ENCODE measurements at places on chromosomes 7 and 10. TPM values are rescaled to one million over a fixed set of nuclear protein-coding genes. Genes with fewer than 3 reads are reported as not detected.
A peak's percentile ranks its signal among the peaks of the same experiment; 100 is the strongest.

GRCh38 chr7:144102041-144102440 is 7.3 kb upstream of the OR2A2 start:
- DNase-seq, result no peak

GRCh38 chr7:15174485-15174884 is 271.9 kb upstream of the DGKB start:
- no peak for DNase-seq

- no peak for DNase-seq
Measured at GRCh38 chr10:68007356-68007755, 67.7 kb downstream of the HERC4 start.

GRCh38 chr10:116472891-116473290 is 45.2 kb downstream of the PNLIPRP3 start:
- DNase-seq, result no peak

GRCh38 chr10:26448706-26449435 is 10.7 kb downstream of the APBB1IP start:
- DNase-seq, result peak; percentile 85

DNA sequence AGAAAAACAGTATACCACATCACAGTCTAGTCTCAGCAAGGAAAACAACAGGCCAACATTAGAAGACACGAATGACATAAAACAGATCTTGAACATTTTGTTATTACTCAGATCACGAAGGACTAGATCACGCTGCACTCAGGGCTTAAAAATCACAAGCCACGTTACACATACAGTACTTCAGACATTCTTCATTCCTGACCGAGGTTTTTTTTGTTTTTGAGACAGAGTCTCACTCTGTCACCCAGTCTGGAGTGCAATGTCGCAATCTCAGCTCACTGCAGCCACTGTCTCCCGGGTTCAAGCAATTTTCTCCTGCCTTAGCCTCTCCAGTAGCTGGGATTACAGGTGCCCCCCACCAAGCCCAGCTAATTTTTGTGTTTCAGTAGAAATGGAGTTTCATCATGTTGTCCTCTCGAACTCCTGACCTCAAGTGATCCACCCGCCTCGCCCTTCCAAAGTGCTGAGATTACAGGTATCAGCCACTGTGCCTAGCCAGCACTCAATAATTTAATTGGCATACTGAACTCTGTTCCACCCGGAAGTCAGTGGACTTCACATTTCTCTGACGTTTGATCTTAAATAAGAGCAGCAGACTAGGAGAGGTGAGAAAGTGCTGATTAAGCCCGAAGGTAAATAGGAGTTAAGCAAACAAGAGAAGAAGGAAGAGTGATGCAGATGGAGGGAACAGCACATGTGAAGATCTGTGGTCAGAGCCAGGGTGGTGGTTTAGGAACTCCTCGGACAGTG is 3.5 kb downstream of the AIMP2 start:
- no peak for DNase-seq

- no peak for DNase-seq
Measured at GRCh38 chr10:110717781-110718589, 73.8 kb downstream of the RBM20 start.

- DNase-seq, result peak; percentile 17
Measured at GRCh38 chr7:30322271-30323005, 38.0 kb downstream of the ZNRF2 start.

DNA sequence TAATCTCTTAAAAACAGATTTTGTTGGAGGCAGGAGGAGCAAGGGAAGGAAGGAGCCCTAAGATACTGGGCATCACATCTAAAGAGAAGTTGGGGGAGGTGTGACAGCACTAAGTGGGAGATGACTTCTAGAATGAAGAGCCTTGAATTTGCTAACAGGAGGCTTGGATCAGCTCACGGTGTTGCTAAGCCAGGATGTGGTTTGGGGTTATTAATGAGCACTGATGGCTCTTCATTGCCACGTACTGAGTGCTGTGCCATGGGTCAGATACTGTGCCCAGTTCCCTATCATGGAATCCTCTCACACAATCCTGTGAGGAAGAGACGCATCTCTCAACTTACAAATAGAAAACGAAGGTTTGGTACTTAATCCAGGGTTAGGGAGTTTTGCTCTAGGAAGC is 78.5 kb downstream of the C7orf25 start:
- DNase-seq, result no peak

- DNase-seq, result no peak
Measured at GRCh38 chr10:17453035-17453372, 1.4 kb downstream of the ST8SIA6 start.

- no peak for DNase-seq
Measured at GRCh38 chr10:99304862-99305229, 24.3 kb upstream of the CNNM1 start.

DNA sequence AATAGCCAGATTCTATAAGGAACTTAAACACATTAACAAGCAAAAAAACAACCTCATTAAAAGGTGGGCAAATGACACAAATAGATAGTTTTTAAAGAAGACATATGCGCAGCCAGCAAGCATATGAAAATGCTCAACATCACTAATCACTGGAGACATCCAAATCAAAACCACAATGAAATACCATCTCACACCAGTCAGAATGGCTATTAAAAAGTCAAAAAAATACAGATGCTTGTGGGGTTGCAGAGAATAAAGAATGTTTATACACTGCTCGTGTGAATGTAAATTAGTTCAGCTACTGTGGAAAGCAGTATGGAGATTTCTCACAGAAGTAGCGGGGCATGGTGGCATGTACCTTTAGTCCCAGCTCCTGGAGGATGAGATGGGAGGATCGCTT is 164.0 kb downstream of the CHRM2 start:
- DNase-seq, result no peak

DNA sequence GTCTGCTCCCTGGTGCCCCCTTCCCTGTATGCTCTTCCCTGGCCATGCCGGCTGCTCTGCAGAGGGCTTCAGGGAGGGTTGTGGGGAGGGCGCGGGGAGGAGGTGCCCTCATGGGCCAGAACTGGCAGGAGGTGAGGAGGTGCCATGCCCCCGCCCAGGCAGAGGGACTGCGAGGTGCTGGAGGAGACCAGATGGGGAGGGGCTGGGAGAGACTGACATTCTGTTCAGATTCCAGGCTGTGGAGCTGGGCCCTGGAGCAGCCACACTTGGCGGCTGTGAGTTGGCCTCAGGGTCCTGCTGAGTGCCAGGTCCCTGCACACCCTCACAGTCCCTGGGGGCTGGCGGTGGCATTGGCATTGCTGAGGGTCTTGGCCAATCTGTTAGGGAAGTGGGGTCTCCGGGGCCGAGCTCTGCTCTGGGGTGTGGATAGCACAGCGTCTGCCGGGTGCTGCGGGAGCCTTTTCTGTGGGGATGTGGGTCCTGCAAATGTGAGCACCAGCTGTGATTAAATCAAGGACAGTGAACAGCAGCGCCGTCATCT is 25.4 kb downstream of the INPP5A start:
- DNase-seq, result no peak

GRCh38 chr7:36260481-36260880 is 107.4 kb downstream of the EEPD1 start:
- DNase-seq, result no peak

DNA sequence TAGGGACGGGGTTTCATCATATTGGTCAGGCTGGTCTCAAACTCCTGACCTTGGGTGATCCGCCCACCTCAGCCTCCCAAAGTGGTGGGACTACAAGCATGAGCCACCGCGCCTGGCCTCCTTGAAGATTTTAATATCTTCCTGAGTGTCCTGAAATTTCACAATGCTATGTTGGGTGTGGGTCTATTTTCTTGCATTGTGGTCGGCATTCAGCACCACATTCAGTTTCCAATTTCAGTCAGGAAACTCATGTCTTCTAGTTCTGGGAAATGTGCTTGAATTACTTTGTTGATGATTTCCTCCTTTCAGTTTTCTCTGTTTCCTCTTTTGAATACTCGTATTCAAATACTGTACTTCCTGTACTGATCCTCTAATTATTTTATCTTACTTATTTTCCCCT is 49.3 kb upstream of the IL6 start:
- DNase-seq, result peak; percentile 35

- peak; percentile 80 for DNase-seq
Measured at GRCh38 chr10:8088504-8088903, 34.0 kb downstream of the GATA3 start.

GRCh38 chr10:125738206-125738605 is 18.7 kb downstream of the EDRF1 start:
- DNase-seq, result no peak

DNA sequence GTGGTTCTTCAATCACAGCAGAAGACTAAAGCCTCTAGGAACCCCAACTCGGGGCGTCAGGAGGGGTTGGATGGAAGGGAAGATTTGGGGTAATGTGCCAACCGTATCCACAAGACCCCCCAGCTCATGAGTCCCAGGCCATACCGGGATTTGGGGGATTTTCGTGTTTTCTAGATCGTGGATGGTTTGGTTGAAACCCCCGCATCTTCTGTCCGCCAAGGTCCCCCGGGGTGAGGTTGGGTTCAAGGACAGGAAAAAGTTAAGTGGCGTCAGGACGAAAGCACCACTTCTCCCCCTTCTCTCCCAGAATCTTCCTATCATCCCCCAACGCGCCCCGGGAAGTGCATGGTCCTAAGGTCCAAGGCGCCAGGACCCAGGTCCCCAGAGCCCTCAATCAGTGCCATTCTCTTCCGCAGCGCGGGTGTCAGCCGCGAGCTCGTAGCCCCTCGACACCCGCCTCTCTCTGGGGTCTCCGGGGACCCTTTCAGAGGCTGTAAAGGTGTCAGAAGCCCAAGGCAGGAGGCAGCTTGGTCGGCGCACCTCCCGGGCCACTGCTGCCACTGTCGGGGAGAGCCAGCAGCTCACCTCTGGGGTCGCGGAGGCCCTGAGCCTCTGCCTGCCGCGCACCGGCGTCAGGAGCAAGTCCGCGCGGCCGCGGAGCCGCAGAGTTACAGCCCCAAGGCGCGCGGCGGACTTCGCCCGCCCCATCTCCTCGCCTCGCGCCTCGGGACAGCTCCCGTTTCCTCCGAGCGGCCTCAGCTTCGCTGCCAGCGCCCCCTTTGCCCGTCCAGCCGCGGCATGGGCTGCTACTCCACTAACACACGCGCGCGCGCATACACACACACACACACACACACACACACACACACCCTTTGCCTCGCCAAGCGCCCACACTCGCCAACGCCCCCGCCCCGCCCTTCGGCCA is 1.5 kb downstream of the MKX start:
- peak; percentile 29 for DNase-seq

DNA sequence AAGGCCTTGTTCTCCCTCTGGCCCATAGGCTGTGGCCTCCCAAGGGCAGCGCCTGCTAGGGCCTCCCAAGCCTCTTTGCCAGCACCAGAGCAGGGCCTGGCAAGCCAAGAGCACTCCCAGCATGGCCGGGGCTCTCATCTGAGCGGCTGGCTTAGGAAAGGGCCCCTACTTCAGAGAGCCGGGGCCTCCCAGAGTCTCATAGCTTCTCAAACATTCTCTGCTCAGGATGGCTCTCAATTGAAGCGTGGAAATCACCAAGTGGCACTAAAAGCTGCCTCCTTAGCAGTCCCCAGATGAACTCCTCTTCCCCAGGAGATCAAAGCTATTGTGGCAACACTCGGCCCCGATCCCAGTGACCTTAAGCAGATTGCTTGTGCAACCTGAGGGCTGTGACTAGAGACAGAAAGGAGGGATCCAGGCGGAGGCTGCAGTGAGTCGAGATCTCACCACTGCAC is 69.4 kb downstream of the FAM53B start:
- DNase-seq, result no peak

DNA sequence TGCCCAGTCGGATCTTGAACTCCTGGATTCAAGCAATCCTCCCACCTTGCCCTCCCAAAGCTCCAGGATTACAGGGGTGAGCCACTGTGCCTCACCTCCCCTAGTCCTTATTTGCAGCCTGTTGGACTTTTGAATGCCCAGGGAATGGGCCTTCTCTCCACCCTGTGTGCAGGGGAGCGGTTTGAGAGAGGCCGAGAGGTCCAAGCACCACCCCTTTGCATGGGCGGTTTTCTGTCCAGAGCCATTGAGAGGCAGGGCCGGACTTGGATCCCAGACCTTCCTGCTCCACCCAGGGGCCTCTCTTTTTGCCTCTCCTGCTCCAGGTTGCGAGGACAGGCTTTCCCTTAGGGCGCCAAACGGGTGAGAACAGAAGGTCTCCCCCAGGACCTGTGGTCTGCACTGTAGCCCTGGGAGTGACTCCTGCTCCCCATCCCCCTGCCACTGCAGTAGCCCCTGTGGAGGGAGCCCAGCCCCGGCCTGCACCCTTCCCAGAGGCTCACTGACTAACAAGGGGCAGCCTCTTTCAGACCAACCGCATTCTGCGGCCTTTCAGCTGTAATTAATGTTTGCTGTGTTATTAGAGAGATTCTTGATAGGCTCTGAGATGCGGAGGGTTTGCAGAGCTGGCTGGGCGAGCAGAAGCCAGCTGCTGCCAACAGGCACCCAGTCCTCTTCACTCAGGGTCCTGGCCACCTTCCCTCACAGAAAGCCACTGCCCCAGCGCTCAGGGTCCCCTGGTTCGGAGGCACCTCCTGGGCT is 57.9 kb downstream of the ELFN1 start:
- no peak for DNase-seq

DNA sequence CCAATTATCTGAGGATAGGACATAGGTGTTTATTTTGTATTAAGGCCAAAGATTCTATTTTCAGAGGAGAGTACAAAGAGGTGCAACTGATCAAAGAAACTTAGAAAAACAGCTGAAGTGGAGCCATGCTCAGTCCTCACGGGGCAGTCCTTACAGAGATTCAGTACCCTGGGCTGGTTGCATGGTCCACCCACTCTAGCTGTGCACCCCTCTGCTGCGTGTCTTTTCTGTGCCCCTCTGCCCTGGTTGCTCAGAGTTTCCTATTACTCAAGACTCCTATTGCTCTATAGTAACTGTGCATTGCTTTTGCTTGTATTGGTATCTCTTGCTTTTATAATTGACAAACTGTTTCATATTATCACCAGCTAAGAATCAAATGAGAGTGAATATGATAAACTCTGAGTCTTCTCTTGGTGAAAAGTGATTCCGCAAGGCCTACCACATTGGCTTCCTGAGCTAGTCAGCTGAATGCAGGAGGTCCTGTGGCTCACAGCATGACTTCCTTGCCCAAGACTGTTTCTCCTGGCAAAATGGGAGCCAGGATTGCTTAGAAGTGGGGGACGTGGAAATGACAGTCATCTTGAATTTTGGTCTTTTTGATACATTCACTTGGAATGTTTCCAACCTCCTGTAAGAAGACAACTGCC is 137.0 kb downstream of the GLCCI1 start:
- DNase-seq, result peak; percentile 37

The RPS24 gene
- 2,061 TPM for total RNA-seq

The MMD2 gene
- total RNA-seq, result not detected

The CALML5 gene
- not detected for total RNA-seq

The STEAP1 gene
- 0.27 TPM for total RNA-seq

The OR13A1 gene
- total RNA-seq, result not detected

The LRRC61 gene
- 21.9 TPM for total RNA-seq

The SPRN gene
- total RNA-seq, result not detected

The FRAT1 gene
- total RNA-seq, result 3.0 TPM

The ANKRD22 gene
- not detected for total RNA-seq

The CAMK2B gene
- total RNA-seq, result 1.9 TPM

The ZNF438 gene
- total RNA-seq, result 3.9 TPM

Data from activated CD8-positive, alpha-beta T cell treated with anti-CD3 and anti-CD28 coated beads for 36 hours (primary cell).